ENCODE measurements at places on chromosomes 5 and 9.

DNA sequence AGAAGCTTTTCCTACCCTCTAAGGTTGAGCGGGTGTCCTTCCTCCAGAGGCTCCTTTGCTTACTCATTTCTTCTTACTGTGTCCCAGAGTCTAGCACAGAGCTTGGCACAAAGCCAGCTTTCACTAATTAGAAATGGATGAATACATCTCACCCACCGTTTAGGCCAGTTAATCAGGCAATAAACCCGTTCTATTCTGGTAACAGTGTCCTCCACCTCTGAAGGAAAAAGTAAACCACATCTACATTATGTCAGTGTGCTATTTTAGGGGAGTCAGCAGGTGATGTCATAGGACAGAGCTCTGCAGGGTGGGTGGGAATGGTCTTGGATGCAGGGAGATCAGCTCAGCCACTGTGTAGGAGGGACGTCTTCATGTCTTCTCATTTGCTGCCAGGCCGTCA is 109.2 kb downstream of the OSTF1 start:
- DNase-seq, result no peak

- no peak for DNase-seq
These were observed 4.6 kb downstream of the NRG2 start for GRCh38 chr5:140038373-140038957.

GRCh38 chr9:9108641-9109040 is 1309.1 kb upstream of the DMAC1 start:
- DNase-seq, result no peak

DNA sequence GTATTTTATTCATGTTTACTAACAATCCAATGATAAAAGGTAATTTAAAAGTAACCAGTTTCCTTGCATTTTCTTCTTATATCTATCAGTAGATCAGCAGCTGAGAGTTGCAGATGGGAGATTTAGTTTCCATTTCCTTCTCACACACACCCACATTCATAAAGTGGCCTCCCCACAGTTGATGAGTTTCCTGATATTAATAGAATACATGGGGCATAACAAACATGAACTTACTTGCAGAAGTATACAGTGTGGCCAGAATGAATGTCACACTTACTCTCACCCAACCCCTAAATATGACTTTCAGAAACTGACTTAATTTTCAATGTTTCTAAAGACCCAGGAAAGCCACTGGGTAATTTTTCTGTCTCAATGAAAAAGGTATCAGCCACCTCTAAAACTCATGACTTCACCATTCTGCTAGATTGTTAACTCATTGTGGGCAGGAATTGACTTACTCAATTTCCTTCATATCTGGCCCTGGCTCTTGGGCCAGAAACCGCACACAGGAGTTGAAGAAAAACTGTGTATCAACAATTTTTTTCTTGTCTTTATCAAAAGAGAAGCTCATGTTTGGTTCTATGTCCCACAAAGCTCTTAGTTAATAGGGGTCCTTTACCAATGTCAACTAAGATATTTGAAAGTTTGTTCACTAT is 63.5 kb upstream of the OSMR start:
- DNase-seq, result no peak

GRCh38 chr5:78399116-78399515 is 38.7 kb downstream of the SCAMP1 start:
- no peak for DNase-seq

GRCh38 chr9:96126321-96126881 is 175.6 kb downstream of the HSD17B3 start:
- no peak for DNase-seq

- no peak for DNase-seq
These were observed 9.9 kb upstream of the PRR16 start for GRCh38 chr5:120454094-120454798.

GRCh38 chr9:90000925-90001324 is 396.1 kb downstream of the GADD45G start:
- no peak for DNase-seq

- DNase-seq, result no peak
These were observed 33.0 kb downstream of the ARHGEF37 start for GRCh38 chr5:149614034-149614907.

- DNase-seq, result no peak
These were observed 563.5 kb downstream of the PRR16 start for GRCh38 chr5:121027636-121028035.

DNA sequence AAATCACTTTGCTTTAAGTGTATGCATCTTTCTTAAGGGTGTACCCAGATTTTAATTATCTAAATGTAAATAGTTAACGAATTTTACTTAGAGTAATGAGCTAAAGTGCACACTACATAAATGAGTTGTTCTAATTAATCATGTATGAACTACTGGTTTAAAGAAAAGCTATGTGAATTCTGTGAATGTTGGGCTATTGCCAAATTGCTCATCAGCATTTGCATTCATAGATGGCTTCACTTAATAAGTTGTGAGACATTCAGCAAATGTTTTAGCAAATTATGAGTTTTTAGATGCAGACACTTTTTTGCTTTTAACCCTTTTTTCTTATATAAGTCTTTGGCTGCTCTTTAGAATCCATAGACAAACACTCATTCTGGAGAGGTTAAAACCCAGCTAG is 175.7 kb downstream of the PBX3 start:
- DNase-seq, result no peak

DNA sequence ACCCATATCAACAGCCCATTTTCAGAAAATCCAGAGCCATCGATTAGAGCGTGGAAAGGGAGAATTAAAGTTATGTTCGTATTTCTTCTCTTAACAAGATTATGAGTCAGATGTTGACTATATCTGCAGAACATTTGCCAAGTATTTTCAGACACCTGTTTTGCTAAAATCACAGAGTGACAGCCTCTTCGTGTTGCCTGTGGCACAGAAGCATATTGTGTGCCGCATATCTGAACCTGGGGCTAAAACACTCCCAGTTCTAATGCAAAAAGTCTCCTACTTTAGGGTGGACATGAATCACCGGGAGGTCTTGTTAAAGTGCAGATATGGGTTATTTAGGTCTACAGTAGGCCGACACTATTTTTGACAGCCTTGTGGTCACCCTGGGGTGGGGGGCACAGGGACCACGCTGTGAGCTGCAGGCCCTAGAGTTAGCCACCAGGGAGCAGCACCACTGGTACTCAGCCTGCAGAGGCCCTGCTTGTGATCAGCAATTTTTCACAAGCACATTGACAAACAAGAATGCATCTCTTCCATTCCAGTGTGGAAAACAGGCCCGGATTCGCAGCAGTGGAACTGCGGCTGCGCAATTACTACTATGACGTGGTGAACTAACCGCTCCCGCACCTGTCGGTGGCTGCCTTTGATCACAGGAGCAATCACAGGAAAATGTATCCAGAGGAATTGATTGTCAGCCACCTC is 93.5 kb downstream of the SYK start:
- no peak for DNase-seq

GRCh38 chr5:125634216-125634835 is 788.9 kb upstream of the GRAMD2B start:
- DNase-seq, result no peak

- no peak for DNase-seq
These were observed 203.7 kb downstream of the GLIS3 start for GRCh38 chr9:4096121-4096520.

- DNase-seq, result no peak
These were observed 50.3 kb upstream of the TGFBR1 start for GRCh38 chr9:99054581-99054980.

GRCh38 chr5:65133477-65134110 is 348.1 kb downstream of the ADAMTS6 start:
- DNase-seq, result no peak

DNA sequence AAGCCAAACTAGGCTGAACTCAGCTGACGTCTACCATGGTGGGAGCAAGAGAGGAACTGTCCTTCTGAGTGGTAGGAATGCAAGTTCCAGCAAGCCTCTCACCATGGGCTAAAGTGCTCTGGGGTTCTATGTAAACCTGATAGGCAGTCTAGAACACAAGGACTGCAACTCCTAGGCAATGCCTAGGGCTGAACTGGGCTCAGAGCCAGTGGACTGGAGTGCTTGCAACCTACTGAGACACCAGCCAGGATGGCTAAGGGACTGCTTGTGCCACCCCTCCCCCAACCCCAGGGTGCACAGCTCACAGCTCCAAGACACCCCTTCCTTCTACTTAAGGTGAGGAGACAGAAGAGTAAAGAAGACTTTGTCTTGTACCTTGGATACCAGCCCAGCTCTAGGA is 12.1 kb upstream of the RCL1 start:
- no peak for DNase-seq

- no peak for DNase-seq
These were observed 49.3 kb downstream of the ALG2 start for GRCh38 chr9:99172124-99173091.

- DNase-seq, result peak; percentile 85
These were observed at the start of gene GPR107 for GRCh38 chr9:130053504-130054324. GPR107 (plus strand) TSS chr9:130053906; CDS start chr9:130053933, 27 bp downstream.

- no peak for DNase-seq
These were observed 1046.2 kb downstream of the CDH12 start for GRCh38 chr5:21806943-21807342.

DNA sequence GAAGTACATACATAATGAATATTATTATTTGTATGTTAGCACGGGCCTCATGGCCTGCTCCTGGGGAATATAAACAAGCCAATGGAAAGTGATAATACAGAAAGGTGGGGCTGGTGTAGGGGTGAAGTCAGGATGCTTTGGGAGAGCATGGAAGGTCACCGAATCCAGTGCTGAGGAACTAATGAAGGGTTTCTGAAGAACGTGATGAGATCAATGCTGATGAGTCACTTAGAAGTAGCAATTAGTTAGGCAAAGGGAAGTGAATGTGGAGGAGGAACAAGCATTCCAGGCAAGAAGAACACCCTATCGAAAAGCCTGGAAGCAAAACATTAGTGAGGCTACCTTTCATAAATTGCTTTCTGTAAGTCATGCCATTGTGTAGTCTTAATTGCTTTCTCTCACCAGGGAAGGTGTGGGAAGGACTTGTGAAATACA is 2.1 kb downstream of the ANXA1 start:
- DNase-seq, result no peak

DNA sequence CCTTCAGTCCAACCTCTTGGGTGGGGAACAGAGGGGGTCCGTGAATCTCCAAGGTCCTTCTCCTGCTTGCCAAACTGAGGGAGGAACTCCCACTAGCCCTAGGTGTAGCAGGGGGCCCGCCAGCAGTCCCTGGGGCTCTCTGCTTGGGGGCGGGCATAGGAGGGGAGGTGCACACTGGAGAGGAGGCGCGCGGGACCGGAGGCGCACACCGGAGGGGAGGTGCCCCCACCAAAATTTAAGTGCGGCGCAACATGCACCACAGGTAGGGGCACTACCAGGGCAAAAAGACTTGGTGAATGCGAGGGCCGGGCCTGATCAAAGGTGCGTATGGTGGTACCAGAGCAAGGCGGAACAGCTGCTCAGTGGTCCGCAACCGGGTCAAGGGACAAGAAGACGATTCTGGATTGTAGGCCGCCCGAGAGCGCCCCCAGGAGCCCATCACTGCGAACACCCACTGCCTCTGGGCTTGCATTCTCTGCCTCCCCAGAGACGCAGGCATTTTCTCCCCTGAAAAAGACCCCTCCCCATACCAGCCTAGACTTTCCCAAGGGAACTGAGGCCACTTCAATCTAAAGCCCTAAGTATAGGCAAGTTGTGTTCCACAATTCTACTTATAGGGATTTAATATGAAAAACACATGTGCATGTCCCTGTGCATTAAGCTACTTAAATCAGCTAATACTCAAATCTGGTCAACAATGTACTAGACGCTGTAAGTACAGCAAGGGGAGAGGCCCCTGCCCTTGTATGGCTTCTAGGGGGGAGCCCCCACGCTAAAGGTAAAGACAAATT is 50.6 kb downstream of the TGFBI start:
- DNase-seq, result no peak

- peak; percentile 35 for DNase-seq
These were observed 12.4 kb downstream of the CBY3 start for GRCh38 chr5:179668391-179668790.

GRCh38 chr5:136909906-136910305 is 544.6 kb upstream of the TRPC7 start:
- DNase-seq, result no peak

DNA sequence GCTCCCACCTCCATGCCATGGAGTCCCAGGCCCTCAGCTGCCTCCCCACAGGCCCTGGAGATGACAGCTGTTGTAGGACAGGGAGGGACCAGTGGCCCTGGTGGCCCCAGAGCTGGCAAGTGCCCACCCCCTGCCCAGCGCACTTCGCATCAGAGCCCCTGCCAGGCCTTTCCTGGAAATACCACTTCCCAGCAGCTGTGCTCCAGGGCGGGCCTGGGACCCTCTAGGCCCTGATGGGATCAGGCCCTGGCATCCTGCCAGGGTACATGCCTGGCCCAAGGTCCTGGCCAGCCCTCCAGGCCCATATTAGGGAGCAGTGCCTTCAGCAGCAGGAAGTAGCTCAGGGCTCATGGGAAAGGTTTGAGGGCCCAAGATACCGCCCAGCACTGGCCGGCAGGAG is 2.5 kb downstream of the KCNT1 start:
- DNase-seq, result no peak

DNA sequence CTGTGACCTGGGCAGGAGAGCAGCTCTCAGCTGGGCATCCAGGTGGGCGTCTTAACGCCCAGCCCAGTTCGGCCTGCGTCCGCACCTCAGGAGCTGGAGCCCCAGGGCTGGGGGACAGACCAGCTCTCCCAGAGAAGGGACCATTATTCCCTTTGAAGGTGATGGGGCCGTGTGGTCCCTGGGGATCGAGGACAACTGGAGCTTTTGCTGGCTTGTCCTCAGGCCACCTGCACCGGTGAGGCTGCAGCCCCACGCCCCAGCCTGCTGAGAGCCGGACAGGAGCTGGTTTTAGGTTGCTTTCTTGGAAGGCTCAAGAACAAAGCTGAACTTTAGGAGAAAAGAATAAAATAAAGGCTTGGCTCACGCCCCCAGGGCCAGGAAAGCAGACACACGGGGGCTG is 40.9 kb downstream of the NACC2 start:
- no peak for DNase-seq

- no peak for DNase-seq
These were observed 1082.5 kb upstream of the WWC1 start for GRCh38 chr5:167208911-167209310.

GRCh38 chr5:154197801-154198491 is 7.4 kb downstream of the GALNT10 start:
- DNase-seq, result no peak

DNA sequence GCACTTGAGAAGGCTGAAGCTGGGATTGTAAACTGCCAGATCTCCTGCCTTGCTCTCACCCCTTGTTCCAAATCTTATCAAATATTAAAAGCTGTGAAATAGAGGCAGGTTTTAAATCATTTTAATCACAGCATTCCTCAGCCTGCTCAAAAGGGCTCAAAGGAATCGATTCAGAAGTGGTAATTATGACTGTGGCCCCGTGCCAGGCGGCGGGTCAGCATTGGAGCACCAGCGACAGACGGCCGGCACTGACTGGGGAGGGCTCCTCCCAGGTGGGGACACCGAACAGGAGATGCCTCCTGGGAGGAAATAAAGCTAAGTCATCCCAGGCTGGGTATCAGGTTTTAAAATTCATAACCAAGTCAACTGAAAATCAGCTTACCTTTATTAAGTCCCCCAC is 66.7 kb downstream of the KCNIP1 start:
- DNase-seq, result no peak

DNA sequence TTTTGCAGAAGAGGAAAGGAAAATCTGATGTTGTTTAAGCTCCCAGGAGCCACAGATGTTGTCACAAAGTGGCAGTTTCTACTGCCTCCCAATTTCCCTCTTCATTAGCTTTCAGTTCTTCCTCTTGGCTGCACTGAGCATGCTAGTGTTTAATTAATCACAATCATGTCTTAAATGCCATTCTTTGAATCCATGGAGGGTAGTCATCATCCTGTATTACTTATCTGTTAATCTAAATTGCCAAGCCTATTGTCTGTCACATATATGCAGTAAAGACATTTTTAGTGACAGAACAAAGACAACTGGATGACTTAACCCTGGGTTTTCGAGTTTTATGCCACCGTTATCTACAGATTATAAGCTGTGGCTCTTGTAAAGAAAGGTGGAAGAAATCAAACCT is 14.7 kb downstream of the KLHL9 start:
- no peak for DNase-seq

Measured in midbrain (tissue), 1 donor.